ENCODE measurements at places on chromosomes 3 and 15.

DNA sequence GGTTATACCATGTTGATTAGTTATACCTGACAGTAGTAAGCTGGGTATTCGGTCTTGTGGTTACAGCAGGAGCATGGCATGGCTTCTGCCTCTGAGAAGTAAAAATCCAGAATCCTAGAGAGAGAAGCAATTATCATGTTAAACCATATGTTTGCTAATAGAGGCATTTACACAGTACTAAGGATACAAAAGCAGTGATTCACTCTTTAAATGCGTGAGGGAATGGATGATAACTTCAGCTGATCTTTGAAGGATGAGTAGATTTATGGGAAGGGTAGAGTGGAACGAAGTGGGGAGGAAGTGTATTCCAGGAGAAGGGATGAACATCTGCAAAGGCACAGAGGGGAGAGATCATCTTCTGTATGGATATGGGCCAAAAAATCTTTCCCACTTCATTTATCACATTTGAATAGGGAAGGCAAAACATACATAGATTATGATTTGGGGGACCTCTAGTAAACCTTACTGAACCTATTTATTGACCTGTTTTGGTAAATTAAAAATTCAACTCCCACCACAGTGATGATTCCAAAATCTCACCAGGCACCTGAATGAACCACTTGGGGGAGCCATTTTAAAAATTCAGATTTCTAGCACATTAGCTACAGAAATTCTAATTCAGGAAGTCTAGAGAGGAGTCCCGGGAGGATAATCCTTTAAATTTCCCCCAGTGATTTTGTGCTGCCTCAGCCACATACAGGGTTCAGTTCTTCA, 35.1 kb downstream of the IGSF10 start:
- DNase-seq: no peak

- no peak for DNase-seq
These were observed 3.6 kb downstream of the GNAI2 start for GRCh38 chr3:50239649-50240048.

GRCh38 chr3:178706411-178706810, 170.2 kb downstream of the KCNMB2 start:
- DNase-seq: no peak

DNA sequence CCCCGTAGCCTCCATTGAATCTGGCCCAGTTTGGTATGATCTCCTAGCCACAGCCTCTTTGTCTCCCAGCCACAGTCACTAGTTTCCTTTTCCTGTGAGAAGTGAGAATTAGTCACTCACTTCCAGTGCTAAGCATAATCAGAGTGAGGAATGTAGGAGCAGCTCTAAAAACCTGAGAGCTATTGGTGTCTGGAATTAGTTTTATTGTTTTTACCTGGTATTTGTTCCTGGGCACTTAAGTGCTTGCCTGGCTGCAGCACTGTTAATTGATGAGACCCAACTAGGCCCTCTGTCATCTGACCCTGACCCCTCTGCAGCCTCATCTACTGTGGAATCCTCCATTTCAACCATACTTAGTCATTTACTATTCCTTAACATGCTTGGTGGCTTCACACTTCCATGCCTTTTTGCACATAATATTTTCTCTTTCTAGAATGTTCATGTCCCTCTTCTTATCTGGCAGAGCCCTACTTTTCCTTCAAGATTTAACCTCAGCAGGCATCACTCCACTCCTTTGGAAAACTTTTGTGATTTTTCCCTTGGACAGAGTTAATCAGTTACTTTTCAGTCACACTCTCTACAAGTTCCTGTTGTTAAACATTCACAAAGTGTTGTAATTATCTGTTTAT, 48.8 kb downstream of the PDE8A start:
- no peak for DNase-seq

DNA sequence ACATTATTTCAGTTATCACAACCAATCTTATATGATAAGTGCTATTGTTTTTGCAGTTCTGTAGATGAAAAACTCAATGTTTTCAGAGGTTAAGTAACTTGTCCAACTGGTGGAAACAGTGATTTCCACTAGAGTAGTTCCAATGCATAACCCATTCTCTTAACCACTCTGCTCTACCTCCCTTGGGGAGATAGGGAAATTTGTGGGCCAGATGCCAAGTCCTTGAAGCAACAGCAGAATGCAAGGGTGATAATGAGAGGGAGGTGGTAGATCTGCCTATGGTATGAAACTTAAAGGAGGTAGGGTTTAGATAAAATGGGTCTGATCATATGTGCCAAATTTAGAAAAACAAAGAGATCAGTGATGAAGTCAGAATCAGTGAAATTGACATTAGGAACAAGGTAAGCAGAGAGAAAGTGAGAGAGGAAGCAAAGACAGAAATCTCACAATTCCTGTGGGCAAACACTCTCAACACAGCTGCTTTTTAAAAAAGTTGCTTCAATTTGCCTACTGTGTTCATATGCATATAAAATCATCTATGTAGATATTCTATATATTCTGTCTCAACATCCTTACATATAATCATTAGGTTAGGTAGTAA, 50.5 kb upstream of the UBP1 start:
- no peak for DNase-seq

DNA sequence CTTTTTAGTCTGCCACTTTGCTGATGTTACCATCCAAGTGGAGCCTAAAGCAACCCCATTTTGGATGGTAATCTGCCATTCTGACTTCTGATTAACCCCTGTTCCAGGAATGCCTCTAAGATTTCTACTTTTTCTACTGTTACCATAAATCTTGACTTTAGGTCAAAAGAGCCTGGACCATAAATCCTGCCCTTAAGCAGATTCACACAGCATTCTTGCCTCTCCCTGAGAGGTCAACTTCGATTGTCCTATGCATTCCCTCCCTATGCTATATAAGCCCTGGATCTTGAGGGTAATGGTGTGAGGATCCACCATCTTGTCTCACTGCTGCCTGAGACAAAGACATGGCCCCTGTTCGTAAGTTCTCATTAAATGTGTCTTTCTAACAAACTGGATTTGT, 177.3 kb downstream of the GABRB3 start:
- no peak for DNase-seq

- DNase-seq: no peak
These were observed 199.5 kb downstream of the GOLGA6L6 start for GRCh38 chr15:20341901-20342600.

DNA sequence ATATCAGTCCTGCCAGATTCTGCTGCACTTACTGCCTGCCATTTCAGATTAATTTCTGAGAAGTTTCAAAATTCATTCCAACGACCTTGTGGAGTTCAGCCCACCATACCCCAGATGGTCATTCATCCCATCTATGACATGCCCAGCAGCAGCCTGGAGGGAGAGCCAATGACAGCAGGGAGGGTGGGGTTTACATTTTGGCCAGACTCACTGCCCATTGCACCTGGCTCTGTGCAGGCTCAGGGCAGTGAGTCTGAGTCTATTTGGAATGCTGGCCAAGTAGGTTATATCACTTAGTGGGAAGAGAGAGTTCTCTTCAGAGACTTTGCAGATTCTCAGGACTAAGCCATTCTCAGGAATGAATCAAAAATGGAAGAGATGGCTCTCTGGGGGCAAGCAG, 21.5 kb downstream of the SRPRB start:
- DNase-seq: no peak

GRCh38 chr3:38017445-38018295, 11.8 kb downstream of the PLCD1 start:
- DNase-seq: no peak

- DNase-seq: no peak
These were observed 27.8 kb upstream of the ST8SIA2 start for GRCh38 chr15:92365906-92366305.

DNA sequence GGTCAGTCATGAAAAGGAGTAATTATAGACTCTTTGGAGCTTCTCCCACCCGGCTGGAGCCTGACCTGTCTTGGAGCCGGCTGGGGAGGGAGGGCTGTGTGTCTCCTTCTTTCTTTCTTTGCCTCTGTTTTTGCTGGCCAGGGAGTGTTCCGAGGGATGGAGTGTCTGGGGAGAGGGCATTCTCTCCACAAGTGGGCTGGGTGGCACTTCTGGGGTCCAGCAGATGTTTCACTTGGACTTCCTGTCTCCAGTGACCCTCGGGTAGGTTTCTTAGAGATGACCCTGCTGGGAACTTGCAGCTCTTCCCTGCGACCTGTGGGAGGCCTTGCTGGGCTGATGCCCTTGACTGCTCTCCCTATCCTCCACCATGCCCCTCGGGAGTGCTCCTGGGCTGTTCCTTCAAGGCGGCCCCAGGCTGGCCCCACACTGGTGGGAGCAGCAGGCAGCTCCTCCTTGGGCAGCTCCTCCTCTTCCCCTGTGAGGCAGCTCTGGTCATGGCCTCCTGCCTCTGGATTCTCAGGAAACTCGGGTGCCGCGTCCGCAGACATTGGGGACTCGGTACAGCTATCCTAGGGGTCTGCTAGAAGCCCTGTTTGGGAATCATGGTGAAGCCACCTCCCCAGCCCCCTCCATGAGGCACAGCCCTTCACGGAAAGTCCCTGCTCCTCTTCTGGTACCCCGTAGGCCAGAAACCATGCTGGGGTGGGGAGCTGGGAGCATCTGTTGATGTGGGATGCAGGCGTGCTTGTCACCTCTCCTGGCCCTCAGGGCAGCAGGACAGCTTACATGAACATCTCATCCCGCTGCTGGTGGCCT, 44.9 kb downstream of the APBA2 start:
- no peak for DNase-seq

GRCh38 chr15:75058127-75058905, 34.9 kb downstream of the PPCDC start:
- DNase-seq: no peak

- no peak for DNase-seq
These were observed 8.9 kb downstream of the DUSP7 start for GRCh38 chr3:52047295-52047960.

DNA sequence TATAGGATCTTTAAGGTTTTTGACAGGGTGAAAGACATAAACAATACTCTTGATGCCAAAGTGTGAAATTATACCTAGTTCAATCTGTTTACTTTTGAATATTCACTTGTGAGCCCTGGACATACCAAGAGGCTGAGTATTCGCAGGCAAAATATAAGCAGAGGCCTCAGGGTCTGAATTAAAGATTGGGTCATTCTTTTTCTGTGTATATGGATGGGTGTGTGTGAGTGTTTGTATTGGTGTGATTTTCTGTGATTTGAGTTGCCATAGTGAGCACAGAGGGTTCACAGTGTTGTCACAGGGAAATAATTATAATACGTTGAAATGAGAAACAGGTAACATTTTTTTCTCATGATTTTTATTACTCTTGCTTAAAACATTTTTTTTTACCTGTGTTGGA, 770.7 kb upstream of the ALCAM start:
- no peak for DNase-seq

GRCh38 chr3:67109651-67110204, 111.6 kb downstream of the KBTBD8 start:
- DNase-seq: no peak

DNA sequence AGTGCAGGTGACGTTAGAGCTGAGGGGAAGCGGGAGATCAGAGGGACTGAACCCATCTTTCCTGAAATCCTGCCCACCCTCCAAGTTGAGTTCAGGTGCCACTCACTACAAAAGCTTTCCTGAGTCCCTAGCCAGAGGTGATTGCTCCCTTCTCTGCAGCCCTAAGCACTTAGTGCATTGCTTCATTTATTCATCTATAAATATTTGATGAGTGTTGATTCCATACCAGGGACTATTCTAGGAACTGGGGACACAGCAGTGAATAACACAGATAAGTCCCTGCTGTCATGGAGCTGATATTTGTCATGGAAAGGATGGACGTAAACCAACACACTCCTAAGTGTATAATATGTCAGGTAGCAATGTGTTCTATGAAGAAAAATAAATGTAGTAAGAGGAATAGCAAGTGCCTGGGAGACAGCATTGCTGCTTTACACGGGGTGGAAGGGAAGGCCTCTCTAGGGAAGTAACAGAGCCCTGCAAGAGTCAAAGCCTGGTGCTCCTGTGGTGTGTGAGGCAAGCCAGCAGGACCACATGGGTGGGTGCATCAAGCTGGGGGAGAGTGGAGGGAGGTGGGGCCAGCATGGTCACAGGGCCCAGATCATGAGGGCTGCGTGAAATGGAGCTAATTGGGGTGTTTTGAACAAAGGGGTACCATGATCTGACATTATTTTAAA, 18.6 kb downstream of the ALPK3 start:
- DNase-seq: no peak

DNA sequence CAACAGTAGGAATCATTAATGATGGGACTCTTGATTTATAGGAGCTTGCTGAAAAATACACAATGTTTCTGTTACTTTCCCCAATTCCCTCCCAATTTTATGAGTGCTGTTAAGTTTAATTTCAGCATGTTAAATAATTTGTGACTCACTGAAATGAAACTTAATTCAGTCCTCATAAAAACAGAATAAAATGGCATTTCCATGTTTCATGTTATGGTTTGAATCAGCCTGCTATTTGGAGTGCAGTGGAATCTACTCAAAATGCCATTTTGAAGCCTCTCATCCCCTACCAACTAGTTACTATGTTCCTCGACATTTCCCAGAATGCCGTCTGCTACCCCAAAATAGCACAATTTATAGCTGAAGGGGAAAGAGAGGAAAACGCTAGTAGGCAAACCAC, 237.5 kb downstream of the ADAMTS17 start:
- no peak for DNase-seq

DNA sequence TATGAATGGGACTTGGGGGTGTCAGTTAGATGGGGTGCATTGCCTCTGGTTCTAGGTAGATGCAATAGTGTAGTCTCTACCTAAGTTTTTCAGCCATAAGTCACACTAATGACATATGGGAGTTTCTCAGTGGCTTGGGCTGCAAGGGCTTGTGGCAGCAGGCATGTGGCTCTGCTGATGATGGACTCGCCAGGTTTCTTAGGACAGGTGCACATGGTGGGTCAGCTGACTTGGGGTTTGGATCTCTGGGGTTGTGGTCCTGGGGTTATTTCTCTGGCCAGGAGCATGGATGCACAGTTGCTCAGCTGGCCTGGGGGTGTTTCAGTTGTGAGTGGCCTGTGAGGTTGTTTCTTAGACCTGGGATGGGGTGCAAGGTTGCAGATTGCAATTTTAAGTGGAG, 120.0 kb upstream of the DCBLD2 start:
- DNase-seq: no peak

- DNase-seq: no peak
These were observed 4.8 kb downstream of the CHSY1 start for GRCh38 chr15:101246824-101247745.

DNA sequence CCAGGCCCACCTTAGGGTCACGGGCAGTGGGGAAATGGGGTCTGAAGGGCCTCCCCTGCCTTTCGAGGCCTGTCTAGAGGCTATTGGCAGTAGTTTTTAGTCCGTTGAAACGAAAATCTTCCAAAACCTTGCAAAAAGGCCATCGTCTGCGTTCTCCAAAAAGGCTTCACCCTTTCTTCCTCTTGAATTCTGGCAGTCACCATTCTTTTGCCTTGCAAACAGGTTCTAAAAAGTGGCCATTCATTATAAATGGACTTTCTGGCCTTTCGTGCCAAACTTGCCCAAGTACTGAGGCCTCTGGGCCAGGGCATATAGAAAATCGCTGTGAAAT, 367 bp upstream of the TARS3 start:
- no peak for DNase-seq

- no peak for DNase-seq
These were observed 172.2 kb upstream of the TSPAN3 start for GRCh38 chr15:77243135-77243534.
